ENCODE measurements at places on chromosomes 2 and 18.

DNA sequence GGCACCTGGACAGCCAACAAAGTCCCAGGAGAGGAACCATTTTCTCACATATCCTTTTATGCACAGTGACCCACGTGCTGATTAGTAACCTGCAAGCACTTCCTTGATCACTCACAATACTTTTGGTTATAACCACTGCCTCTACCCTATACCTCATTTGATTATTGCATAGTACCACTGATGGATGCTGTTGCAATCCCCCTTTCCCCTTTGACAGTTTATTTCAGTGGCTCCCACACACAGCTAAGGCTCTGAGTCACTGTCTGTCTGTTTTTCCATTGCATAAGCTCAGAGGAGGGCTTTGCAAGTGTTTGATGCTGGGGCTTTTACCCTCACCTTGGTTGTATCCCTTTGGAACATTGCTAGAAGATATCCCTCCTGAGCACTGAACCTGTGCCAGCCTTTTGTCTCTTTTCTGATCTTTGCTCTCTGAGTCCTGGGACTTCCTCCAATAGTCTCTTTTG is 101.7 kb upstream of the RBBP8 start:
- no peak for DNase-seq

- DNase-seq: peak; percentile 89
Observed at GRCh38 chr2:191625016-191625415, 52.9 kb upstream of the NABP1 start.

GRCh38 chr2:211816754-211817153 is 721.8 kb downstream of the ERBB4 start:
- DNase-seq: no peak

DNA sequence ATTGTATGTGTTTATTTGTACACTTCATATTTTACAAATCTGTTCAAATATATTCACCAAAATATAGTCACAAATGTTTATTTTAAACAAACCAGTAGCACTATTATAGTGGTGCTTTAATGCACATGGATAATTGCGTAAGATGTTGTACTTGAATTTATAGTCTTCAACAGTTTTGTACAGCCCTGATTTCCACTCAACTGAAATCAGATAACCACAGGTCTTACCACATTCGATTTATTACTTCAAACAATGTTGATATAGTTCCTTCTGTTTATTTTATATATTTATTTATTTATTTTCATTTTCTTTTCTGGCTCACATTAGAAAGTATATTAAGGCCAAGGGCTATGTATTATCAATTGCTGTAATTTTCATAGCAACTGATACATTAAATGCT is 99.4 kb upstream of the ZNF804A start:
- no peak for DNase-seq

DNA sequence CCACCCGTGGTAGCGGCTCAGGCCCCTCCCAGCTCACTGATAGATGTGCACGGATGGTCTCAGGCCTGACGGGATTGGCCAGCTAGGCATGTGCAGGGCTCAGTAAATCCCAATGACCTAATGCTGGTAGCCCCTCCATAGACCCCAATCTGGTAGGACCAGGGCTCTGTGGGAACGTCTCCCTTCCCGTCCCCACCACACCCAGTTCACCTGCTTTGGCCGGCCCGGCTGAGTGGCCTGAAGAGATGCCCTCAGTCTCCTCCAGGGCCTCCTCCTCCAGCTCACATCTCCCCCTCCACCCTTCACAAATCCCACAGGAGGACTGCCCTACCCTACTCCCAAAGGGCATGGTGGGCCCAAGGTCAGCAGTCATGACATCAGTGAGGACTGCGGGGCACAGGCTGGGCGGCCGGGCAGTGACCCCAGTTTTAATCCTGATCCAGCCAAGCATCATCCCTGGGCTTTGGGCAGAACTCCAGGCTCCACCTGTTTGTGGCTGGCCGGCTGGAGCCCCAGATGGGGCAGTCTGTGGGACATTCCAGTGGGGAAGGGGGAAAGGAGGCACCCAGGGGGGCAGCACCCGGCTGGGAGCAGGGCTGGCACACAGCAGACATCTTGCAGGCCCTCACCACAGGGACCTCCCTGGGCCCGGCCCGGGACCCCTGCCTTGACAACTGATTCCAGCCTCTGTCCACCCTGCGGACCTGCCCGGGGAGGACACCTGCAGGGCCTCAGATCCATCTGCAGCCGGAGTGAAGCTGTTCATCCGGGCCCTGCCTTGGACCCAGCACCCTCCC is 2.3 kb downstream of the KIF1A start:
- DNase-seq: no peak

GRCh38 chr18:35933982-35934381 is 38.5 kb upstream of the RMP24 start:
- DNase-seq: no peak

DNA sequence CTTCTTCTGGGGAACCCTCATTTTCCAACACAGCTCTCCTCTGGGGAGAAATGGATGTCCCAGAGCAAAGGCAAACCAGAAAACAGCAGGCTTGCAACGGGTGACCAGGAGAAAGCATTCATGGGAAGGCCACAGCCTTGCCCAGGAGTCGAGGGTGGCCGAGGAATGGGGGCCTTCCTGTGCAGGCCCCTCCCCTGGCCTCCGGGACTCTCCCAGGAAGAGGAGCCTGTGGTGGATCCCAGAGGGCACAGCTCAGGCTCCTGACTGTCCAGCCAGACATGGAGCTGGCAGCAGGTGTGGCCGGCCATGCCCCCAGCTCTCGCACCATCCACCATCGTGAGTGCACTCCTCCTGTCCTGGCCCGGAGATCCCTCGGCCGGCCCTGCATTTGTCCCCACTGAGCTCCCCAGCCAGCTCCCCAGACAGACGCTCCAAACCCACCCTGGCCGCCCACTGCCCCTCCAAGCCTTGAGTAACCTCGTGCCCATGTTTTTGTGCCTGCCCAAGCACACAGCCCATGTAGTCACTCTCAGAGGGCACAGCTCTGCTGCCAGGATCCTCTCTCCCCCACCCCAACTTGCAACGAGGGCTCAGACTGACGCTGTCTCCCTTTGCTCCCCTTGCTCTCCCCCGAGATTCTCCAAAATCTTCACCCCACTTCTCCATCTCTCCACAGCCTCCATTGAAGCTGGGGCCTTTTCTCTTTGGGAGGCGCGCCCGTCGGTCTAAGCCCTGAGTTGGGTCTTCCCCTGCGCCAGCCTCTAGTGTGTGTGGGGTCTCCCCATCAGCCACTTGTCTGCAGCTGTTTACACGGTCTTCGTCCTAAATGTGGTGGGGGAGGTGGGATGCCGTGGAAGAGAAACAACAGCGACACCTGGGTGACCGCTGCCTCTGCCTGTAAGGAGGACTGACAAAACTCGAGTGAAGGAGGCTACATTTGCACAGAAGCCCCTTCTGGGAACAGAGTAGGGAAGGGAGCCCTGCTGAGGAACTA is 9.8 kb downstream of the PRLH start:
- no peak for DNase-seq

- DNase-seq: no peak
Observed at GRCh38 chr2:190308031-190308430, 11.6 kb downstream of the HIBCH start.

DNA sequence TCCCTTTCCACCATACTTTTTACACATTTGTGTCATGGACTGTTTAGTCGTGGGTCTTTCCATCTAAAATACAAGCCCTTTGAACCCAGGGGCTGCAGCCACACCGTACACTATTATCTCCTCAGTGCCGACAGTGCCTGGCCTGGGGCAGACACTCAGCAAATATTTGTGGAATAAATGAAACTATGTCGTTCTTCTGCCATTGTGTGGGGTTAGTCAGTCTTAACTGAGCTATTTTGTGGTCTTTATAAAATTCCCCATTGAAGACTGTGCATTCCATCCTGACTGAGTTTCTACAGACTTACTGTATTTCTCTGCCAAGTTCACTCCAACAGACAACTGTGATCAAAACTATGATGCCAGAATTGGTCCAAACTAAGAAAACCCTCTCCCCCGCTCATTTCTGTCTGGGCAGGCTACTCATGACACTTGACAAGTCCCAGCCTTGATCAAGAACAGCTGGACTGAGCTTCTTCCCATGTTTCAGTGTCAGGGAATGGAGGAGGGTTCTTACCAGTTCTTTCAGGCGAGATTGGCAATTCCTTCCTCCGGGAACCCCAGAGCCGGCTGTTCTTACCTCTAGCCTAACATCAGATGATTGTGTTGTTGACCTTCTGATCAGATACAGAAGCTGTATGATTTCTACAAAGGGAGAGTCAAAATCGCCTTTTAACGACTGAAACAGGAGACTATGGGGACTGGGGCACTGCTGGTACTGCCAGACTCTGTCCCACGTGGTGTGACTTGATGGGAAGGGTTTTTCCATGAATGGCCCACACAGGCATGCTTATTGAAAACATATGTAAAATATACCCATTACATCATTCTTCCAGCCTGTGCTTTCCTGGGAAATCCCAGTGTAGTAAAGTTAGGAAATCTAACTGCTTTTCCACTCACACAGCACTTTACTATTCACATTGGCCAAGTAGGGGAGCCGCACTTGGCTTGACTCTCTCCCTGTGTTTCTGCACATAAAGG is 77.4 kb upstream of the NPAS2 start:
- no peak for DNase-seq

- no peak for DNase-seq
Observed at GRCh38 chr2:240230291-240230931, 90.0 kb upstream of the OTOS start.

DNA sequence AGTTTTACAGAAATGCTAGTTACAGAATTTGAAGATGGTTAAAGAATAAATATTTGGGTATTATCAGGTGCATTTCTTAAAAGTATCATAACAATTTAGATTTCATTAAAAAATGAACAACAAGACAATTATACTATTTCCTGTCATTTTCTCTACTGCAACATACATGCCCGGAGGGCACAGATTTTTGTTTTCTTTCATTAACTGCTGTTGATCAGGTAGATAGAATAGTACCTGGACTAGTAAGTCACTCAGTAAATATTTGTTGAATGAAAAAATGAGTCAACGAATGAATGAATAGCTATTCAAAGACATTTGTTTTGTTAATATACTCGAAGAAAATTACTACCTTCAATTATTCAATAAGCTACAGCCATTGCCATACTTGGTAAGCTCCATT is 531.2 kb upstream of the VRK2 start:
- no peak for DNase-seq

GRCh38 chr2:10302479-10303180 is at the start of gene HPCAL1:
TSS of gene HPCAL1 (plus strand) at chr2:10302904. CDS start at chr2:10419758, 116,854 bp downstream.
- DNase-seq: peak; percentile 83

All from CD4-positive, alpha-beta T cell treated with Interleukin-10 for 1 hour (primary cell).